ENCODE measurements at places on chromosomes 1 and 21. TPM values are rescaled to one million over a fixed set of nuclear protein-coding genes. Genes with fewer than 3 reads are reported as not detected.

Gene NCF2
- total RNA-seq = 0.99 TPM

DNA sequence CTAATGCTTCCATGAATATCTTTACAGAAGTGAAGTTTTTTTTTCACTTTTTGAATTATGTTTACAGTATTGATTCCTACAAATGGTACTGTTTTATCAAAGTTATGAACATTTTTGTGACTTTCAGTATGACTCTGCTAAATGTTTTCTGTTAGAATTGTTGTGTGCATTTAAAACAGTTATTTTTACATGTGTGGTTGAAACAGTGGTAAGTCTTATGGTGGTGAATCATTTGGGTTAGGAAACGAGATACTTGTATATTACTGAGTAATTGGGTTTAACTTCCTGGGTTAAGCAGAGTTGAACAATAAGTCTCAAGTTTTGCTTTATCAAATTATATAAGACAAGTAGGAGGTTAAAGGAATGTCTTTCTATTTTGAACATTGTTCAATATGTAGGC is 66.8 kb downstream of the VPS13D start:
- H3K4me1 ChIP-seq = no peaks in the 10 kb centered on the region
- H3K36me3 ChIP-seq = peaks cover 31% of the 10 kb centered on the region
- H3K27ac ChIP-seq = no peak overlapping the region
- no peak for DNase-seq

DNA sequence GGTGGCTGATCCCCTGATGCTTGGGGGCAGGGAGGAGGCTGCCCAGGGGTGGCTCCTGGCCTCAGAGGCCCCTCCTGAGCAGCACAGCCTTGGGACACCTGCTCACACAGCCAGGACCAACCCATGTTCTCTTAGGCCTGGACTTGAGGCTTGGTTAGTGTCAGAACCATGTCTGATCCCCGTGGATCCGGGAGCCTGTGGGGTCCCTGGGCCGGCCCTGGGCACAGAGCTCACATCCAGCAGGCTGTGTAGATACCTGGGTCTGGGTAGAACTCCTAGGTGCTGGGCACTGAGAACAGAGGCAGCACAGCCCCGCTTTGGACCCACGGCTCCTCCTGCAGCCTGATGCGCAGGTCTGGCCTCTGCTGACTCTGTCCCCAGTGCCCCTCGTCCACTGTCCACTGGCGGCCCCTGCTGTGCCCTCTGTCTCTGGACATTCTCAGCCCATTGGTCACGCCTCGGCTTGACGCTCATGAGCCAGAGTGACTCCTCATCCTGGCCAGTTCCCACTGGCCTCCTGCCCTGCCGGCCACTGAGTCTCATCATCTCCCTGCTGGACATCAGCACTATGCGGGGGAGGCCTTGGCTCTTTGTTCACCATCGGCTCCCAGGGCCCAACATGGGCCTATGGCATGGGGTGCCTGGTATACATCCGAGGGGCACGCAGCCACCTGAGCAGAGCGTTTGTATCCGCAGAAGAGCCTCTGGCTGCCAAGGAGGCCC is 70.2 kb downstream of the TRIM11 start:
- H3K27ac ChIP-seq = peak overlapping the region; percentile 43
- H3K4me3 ChIP-seq = no peak overlapping the region
- H3K36me3 ChIP-seq = no peaks in the 10 kb centered on the region
- H3K27me3 ChIP-seq = no peaks in the 10 kb centered on the region

DNA sequence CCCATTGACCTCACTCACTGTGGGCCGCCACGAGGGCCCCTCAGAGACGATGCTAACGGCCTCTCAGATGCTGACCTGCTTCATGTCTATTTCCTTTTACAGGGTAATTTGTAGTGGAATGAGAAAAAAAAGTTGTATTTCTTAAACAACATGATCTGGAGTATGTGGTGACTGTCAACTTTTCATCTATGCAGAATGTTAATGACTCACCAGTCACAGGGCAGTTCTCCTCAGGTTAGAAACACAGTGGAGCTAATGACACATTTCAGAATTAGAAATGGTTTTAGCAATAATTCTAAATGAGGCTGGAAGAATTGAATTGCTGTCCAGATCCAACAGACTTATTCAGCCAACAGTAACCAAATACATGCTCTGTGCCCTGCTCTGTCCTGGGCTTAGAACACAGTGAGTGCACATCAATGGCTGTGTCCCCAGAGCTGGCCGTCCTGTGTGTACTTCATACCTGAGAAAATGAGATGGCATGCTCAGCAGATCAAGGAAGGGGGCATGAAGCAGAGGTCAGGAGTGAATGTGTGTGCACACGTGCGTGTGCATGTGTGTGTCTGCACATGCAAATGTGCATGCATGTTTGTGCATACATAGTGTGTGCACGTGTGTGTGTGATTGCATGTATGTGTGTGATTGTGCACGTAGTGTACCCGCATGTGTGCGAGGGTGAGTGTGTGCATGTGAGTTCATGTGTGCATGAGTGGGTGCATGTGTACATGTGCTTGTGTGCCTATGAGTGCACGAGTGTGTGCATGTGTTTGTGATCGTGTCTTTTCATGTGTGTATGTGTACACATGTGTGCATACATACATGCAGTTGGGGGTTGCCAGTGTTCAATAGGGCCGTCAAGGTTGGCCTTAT is 145.3 kb downstream of the PCBP3 start:
- H3K4me3 ChIP-seq = no peak overlapping the region
- H3K27ac ChIP-seq = peak overlapping the region; percentile 56
- DNase-seq = no peak
- no peaks in the 10 kb centered on the region for H3K27me3 ChIP-seq
- peaks cover 1% of the 10 kb centered on the region for H3K4me1 ChIP-seq
- H3K36me3 ChIP-seq = no peaks in the 10 kb centered on the region

- H3K4me1 ChIP-seq = peaks cover 4% of the 10 kb centered on the region
- H3K4me3 ChIP-seq = no peak overlapping the region
- no peak for DNase-seq
- no peaks in the 10 kb centered on the region for H3K36me3 ChIP-seq
- H3K27me3 ChIP-seq = no peaks in the 10 kb centered on the region
Measured at GRCh38 chr1:206854401-206855129, 10.9 kb upstream of the IL20 start.

DNA sequence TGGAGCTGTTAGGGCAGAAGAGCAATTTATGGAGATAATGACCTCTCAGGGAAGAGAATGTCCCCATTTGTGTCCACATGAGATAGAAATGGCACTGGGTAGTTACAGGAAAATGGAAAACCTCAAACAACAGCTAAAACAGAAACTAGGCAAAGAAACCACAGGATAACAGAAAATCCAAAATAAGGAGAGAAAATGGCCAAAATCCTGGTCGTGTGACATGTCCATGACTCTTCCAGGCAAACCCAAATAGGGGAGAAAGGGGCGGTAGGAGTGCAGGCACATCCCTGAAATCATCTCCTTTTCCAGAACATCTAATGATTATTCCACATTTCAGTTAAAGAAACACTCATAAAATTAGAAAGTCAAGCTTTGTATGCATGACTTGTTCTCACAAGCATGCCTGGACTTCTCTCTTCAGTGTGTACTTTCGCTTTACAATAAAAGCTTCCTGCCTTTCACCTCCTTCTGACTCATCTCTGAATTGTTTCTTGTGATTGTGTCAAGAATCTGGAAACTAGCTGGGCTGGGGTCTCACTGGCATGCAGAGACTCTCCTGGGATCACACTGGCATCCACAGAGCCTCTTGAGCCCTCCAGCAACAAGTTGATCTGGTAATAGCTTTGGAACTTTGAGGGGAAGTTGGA is 171.4 kb upstream of the ZP4 start:
- no peak for DNase-seq
- H3K36me3 ChIP-seq = peaks cover 5% of the 10 kb centered on the region
- peaks cover 4% of the 10 kb centered on the region for H3K27me3 ChIP-seq
- no peak overlapping the region for H3K4me3 ChIP-seq
- H3K4me1 ChIP-seq = no peaks in the 10 kb centered on the region

- peaks cover 8% of the 10 kb centered on the region for H3K27me3 ChIP-seq
- H3K4me1 ChIP-seq = peaks cover 35% of the 10 kb centered on the region
- peak overlapping the region; percentile 91 for H3K4me3 ChIP-seq
Measured at GRCh38 chr1:154353460-154353904, 28.2 kb downstream of the ATP8B2 start.

GRCh38 chr1:183845681-183846080 is 40.8 kb downstream of the RGL1 start:
- H3K27ac ChIP-seq = peak overlapping the region; percentile 40
- DNase-seq = no peak
- peaks cover 21% of the 10 kb centered on the region for H3K4me1 ChIP-seq
- no peaks in the 10 kb centered on the region for H3K36me3 ChIP-seq

Data from naive thymus-derived CD8-positive, alpha-beta T cell (primary cell).